NCI-H1105 (cell line): ENCODE measurements at places on chromosomes 2 and 18.

GRCh38 chr2:170240629-170241028 is 62.7 kb downstream of the MYO3B start:
- no peak for DNase-seq

DNA sequence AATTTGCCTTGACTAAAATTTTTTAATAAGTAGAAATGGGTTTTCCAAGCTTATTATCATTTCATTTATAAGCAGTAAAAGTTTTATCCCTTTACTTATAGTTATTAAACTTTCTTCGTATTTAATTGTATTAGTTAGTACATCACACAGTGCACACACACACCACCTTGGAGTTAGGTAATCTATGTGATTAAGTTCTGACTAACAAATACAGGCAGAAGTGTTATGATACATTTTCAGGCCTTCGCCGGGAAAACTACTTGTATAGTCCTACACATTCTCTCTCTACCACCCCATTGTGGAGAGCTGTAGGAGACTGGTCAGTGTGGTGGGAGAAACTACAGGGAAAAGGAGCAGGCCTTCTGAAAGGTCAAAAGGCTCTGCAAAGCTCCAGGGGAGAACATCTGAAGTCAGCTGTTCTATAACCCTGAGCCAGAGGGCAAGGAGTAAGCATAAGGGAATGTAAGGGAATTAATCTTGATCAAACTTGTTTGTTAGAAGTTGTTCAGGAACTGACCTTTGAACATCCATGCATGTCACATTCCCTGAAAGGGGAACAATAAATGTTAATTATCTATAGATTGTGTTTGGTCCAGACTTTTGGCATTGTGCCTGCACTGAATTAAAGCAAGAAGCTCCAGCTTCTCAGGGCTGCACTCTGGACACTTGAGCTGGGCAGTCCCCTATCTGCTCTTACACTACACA is 231.7 kb downstream of the FSIP2 start:
- DNase-seq = no peak

DNA sequence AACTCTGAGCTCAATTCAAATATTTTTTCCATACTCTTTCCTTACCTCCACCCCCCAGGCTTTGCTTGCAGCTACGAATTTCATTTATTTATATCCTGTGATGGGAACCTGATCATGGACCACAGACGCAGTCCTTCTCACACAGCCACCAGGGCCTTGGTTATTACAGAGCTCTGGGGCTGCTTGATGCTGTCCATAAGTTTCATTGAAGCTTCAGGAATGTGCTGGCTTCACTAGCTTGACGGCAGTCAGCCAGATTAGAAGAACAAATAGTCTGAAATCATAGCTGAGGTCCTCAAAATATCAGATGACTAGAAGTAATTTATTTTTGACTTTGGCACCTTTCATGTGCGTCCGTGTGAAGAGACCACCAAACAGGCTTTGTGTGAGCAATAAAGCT is 104.9 kb downstream of the VWA3B start:
- DNase-seq = no peak

DNA sequence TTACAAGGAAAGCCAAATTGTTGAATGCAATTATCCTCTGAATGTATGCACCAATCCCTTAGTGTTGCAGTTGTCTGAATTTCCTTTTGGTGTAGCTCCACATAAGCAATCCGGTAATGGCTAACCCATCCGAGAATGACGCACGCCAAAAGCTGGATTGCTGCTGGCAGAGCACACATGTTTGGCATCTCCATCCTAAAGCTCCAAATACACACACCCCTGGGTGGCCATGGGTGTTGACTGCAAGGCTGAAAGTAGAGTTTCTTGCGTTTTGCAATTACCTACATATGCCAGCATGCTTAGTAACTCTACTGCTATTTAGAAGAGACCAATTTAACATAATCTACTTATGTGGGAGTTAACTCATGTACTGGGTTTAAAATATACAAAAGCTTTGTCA is 53.1 kb downstream of the KCTD1 start:
- DNase-seq = no peak

GRCh38 chr2:241617431-241618154 is 19.4 kb downstream of the THAP4 start:
- DNase-seq = peak; percentile 16

DNA sequence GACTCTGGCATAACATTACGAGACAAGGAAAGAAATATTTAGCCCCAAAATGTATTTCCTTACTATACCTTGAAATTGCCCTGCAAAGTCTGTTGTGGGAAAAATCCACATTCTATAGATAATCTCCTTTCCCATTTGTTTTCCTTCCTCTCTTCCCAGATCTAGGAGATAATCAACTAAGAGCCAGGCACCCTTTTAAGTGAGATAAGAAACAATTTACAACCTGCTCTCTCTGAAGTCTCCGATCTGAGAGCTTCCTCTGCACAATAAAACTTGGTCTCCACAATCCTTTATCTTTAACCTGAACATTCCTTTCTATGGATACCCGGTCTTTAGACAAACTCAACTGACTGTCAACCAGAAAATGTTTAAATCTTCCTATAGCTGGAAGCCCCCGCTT is 1160.7 kb upstream of the NRXN1 start:
- DNase-seq = no peak

DNA sequence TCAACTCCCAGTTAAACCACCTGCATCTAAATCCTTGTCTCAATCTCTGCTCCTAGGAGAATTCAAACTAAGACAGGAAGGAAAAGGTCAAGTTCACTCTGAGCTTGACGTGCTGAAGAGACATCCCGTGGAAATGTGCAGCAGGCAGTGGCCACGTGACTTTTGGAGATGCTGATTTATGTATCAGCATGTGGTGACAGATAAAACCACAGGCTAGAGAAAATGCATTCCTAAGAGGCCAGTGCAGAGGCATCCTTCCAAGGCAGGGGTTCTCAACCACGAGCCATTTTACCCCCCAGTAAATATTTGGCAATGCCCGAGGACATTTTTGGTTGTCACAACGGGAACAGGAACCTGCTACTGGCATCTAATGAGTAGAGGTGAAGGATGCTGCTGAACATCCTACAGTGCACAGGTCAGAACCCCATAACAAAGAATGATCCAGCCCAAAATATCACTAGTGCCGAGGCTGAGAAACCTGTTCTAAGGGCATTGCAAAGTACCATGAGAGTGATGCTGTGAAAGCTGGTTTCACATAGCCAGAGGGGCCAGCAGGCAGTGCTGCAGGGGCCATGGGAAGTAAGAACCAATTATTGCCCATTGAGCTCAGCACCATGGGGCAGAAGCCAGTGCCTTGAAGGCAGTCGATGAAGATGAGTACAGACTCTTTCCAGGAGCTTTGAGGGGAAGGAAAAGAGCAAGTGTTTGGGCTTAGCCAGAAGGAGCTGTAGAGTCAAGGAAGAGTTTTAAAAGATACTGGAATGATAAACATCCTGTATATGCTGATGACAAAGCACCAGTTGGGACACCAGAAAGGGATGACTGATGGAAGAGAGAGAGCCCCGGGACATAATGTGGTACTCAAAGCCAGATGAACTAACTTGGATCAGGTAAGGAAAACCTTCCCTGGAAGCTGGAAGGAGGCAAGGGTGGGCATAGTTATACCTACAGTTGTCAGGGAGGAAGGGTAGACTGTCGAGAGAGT is 174.6 kb downstream of the HAUS1 start:
- no peak for DNase-seq

DNA sequence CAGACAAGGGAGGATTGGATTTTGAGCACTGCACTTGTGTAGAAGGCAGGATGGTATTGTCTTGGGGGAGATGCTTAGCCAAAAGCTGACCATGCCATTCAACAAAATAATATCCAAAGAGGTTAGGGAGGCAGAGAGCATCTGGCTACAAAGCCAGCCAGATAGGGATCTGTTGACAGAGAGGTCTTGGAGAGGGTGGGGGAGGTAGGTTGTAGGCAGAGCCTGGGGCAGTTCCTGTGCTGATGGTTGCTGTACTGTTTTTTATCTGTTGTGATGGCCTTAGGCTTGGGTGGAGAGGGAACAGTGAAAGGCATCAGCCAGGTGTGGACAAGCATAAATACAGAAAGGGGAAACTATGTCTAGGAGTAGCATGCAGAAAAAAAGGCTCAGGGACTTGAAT is 100.9 kb downstream of the AQP4 start:
- no peak for DNase-seq

- no peak for DNase-seq
Observed at GRCh38 chr18:36539674-36540231, 242.2 kb downstream of the FHOD3 start.
